MG63 (cell line): ENCODE measurements at places on chromosomes 11 and 22. TPM values are rescaled to one million over a fixed set of nuclear protein-coding genes. Genes with fewer than 3 reads are reported as not detected.

DNA sequence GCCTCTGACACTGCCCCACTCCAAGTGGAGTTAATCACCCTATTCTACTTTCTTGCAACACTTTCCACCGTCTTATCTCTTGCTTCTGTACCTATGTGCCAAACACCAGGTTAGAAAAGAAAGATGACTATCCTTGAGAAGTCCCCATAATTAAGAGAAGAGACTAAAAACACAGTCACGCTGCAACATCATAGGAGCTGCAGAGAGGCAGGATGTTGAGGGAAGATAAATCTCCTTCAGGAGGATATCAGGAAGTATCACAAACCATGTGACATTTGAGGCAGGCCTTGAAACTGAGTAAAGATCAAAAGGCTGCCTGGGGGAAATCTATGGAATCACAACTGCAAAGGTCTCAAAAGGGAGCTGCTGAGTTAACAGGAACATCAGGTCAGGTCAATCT lies 24.8 kb downstream of the GAB2 start:
- no peak for DNase-seq

DNA sequence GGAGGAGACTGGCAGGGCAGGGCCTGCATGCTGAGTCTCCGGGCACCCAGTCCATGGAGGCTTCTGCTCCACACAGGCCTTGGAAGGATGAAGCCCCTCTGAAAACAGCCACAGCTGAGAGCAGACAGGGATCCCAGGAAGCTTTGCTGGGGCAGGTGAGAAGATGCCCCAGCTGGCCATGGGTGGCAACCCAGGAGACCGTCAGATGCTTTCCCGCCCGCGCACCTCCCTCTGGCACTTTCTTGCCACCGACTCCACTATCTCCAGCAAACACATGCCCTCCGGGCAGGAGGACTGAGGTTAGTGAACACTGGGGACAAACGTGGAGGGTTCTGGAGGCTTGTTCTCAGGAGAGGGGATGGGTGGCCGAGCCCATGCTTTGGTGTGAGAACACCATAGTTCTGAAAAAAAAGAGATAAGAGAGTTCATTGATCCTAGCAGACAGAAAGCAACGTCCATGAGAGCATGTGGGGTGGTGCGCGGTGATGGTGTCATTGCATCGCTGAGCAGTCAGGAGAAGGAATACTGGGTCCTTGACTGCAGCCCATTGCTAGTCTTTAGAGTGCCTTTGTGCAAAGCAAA lies 2.3 kb downstream of the C1QTNF6 start:
- DNase-seq: no peak

DNA sequence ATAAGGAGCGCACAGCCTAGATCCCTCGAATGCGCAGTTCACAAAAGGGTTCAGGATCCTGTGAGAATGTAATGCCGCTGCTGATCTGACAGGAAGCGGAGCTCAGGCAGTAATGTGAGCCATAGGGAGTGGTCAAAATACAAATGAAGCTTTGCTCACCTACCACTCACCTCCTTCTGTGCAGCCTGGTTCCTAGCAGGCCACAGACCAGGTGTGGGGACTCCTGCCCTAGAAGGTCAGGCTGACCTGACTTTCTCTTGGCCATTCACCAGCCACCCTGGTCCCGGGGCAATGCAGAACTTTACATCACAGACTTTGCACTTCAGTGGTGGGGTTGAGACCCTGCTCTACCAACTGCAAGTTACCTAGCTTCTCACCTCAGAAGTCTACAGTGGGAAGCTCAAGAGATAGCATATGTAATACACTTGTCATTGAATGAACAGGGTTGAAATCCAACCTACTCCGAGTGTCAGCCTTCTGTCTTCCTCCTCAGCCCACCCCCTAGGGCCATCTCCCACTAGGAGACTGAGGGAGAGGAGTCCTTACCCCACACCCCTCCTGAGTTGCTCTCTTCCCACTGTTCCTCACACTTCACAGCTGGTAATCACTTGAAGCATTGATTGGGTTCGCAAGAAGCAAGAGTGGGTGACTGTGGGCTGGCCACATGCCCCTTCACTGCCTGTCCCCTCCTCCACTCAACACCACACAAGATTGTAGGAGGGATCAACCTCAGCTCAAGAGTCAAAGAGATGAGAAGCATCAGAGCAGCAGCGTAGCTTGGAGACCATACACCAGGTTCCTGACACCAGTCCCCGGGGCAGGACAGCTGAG lies 2.0 kb upstream of the KCNJ1 start:
- no peak for DNase-seq

- DNase-seq: no peak
These were observed 39.5 kb downstream of the CHKA start for GRCh38 chr11:68081691-68082090.

- DNase-seq: no peak
These were observed 7.7 kb upstream of the SCGB1D1 start for GRCh38 chr11:62182147-62182891.

- DNase-seq: no peak
These were observed 546.8 kb upstream of the B3GAT1 start for GRCh38 chr11:134958870-134959269.

DNA sequence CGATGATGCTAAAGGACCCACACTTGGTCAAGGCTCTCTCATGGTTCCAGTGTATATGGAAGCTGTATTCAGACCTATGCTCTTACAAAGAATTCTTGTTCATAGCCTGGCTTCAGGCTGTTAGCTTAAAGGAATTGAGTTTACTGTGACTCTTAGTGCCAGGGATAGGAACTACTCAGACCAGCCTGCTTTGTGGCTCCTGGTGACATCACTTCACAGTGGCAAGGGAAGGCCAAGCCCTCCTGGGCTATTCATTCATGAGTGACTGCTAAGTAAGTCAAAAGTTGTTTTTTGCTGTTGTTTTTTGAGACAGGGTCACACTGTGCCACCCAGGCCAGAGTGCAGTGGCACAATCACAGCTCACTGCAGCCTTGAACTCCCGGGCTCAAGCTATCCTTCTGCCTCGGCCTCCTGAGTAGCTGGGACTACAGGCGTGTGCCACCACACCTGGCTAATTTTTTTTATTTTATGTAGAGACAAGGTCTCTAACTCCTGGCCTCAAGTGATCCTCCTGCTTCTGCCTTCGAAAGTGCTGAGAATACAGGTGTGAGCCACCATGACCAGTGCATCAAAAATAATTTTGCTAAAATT lies 9.6 kb downstream of the ART5 start:
- DNase-seq: no peak

- no peak for DNase-seq
These were observed 37.9 kb downstream of the TTC17 start for GRCh38 chr11:43396617-43397016.

MS4A13 gene
- total RNA-seq: not detected in 2 replicates

ALX4 gene
- total RNA-seq: 0.16 TPM in 1 of 2 replicates, not detected in the other

AAMDC gene
- total RNA-seq: 21.1 and 21.4 TPM in 2 replicates

TMEM126A gene
- 63.7 and 84.1 TPM in 2 replicates for total RNA-seq

CD6 gene
- total RNA-seq: not detected in 2 replicates
